Activated T-helper 1 cell treated with Interleukin-2 at 50 U/mL for 16 hours (primary cell): ENCODE measurements at places on chromosomes 5 and 9.

DNA sequence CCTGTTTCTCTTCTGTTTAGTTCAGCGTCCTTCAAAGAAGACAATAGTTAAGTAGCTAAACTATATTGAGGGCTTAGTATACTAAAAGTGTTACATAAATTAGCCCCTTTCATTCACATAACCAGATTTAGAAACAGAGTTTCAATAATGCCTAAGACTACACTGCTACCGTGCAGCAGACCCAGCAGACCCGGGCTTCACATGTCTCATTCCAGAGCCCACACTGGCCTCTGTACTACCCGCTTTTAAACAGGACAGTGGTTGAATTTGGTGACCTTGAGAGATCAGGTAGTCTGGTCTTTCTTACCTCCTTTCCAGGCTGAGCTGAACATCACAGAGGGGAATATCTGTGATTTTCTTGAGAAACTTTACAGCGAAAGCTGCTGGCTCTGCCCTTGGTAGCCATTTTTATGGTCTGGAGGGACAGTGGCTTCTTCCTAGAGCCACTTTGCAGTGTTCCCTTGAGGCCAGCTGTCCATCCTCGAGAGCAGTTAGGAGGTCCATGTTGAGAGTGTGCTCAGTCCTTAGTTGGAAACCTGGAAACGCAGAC lies 56.5 kb downstream of the SLC22A5 start:
- DNase-seq, result no peak

DNA sequence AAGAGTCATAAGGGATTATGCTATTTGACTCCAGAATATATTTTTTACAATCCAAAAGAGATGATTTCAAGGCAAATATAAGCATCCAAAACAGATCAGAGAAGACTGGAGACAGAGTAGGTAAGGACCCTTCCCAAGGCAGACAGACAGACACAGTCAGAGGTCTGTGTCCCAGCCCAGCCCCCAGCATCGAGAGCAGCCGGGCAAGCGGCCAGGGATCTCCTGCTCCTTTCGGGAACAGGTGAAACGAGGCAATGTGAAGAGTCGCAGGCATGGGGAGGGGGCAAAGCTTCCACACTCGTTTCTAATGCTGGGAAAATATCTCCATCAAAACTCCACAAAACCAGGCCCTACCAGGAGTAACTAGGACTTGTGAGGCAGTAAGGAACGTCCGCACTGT lies 5.8 kb downstream of the PAEP start:
- DNase-seq, result no peak

DNA sequence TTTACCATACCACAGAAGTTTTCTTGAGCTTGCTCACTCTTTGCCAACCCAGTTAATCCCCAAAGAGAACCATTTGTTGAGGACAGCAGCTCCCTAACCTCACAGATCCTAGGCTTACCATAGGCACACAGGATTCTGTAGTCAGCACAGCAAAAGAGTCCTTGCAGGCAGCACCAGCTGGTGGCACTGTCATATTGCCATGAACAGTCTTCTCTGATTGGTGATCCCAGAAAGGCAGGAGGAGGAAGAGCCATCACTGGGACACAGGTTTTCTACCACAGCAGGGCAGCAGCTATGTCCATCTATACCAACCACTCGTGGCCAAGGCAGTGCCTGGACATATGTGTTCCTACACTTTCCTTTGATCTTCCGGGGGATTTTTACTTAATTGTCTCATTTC lies 297.1 kb upstream of the CD180 start:
- DNase-seq, result no peak

DNA sequence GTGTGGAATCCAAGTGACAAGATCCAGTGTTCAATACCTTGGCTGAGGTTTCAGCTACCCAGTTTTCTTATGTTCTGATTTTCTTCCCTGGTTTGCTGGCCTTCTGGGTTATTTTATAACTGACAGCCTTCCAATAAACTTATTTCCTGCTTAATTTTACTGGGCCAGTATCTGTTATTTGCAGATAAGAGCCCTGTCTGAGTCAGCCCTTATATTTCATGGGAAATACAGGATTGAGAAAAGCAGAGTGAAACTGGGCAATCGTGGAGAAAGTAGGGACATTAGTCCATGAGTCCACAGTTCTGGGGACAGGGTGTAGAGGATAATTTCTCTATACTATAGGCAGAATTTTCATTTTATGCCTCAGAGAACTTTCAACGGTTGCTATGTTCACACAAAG lies 32.3 kb downstream of the TMEM167A start:
- no peak for DNase-seq

DNA sequence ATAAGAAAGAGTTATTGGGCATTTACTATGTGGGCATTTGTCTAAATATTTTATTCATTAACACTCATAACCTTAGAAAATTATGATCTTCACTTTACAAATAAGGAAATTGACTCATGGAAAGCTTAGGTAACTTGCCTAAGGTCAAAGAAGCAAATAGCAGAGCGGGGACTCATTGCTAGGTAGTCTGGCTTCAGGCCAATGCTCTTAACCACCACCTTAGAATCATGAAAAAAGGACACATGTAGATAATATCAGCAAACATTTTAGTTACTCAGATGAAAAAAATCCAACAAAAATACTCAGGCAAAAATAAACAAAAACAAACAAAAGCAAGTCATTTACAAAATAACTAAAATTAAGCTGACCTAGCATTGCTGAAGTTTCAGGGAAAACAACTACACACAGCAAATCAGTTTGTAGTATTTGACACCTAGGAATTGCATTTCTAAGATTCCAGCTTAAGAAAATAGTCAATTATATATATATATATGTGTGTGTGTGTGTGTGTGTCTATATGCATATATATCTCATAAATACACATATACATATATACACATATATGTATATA lies 166.0 kb downstream of the HMHB1 start:
- DNase-seq, result no peak

DNA sequence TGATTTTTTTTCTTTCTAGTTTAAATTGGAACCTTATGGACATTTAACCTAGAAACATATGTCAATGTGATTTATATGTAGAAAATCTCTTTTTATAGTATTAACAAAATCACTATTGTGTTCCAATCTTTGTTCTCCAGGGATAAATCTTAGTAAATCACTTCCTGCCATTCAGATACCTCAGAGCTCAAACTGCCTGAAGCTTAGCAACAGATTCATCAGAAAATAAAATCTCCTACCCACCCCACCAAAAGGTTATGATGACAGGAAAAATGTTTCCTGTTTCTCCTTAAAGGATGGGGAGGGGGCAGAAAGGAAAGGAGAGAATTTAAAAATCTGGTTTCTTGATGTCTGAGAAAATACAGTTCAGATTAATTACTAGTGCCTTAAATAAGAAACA lies 105.0 kb upstream of the TUT7 start:
- no peak for DNase-seq

GRCh38 chr9:119052339-119053030 lies 316.8 kb downstream of the BRINP1 start:
- DNase-seq, result no peak

DNA sequence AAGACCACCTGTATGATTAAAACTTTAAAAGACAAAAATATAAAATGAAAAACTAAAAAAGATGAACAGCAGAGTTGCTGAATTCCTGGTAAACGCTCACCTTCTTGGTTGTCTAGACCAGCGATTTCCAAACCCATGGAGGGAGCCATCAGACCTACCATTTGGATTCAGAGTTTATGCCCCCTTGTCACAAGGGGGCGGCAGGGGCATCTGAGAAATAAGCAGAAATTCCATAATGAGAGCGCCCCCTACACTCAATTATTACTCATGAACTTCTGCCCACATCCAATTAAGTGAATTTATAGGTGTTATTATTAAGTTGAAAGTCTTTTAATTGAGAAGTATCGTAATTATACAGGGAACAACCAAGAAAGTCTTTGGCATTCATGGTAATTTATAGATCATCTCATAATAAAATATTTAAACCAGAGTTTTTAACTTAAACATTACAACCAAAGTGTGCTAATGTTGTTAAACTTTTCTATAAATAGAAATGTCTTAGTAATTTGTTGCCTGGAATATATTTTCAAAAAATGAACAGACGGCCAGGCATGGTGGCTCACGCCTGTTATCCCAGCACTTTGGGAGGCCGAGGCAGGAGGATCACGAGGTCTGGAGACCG lies 35.2 kb upstream of the SPATA31C2 start:
- peak; percentile 9 for DNase-seq

- no peak for DNase-seq
These were observed 78.3 kb downstream of the DPYSL3 start for GRCh38 chr5:147431586-147431985.

- no peak for DNase-seq
These were observed 88.6 kb downstream of the KCNN2 start for GRCh38 chr5:114450437-114450836.

DNA sequence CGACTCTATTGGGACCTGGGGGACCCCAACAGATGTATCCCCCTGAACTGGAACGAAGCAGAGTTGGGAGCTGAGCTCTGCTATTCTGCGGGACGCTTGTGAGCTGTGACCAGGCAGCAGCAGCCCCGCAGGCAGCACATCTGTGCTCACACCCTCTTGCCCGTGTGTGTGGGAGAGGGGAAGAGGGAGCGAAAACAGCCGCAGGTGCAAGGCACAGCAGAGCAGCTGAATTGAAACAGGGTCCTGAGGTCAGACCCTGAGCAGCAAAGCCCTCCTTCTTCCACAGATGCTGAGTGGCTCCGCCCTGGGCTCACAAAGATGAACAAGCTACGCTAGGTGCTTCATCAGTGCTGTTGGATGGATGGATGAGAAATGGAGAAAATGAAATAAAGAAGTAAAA lies 198.7 kb downstream of the HSPA4 start:
- DNase-seq, result no peak

GRCh38 chr5:43033841-43034590 lies 6.1 kb downstream of the ANXA2R start:
- no peak for DNase-seq

- DNase-seq, result no peak
These were observed 129.8 kb downstream of the MARCHF11 start for GRCh38 chr5:16049761-16050160.

- peak; percentile 49 for DNase-seq
These were observed 28.2 kb downstream of the PTPA start for GRCh38 chr9:129139233-129139992.

DNA sequence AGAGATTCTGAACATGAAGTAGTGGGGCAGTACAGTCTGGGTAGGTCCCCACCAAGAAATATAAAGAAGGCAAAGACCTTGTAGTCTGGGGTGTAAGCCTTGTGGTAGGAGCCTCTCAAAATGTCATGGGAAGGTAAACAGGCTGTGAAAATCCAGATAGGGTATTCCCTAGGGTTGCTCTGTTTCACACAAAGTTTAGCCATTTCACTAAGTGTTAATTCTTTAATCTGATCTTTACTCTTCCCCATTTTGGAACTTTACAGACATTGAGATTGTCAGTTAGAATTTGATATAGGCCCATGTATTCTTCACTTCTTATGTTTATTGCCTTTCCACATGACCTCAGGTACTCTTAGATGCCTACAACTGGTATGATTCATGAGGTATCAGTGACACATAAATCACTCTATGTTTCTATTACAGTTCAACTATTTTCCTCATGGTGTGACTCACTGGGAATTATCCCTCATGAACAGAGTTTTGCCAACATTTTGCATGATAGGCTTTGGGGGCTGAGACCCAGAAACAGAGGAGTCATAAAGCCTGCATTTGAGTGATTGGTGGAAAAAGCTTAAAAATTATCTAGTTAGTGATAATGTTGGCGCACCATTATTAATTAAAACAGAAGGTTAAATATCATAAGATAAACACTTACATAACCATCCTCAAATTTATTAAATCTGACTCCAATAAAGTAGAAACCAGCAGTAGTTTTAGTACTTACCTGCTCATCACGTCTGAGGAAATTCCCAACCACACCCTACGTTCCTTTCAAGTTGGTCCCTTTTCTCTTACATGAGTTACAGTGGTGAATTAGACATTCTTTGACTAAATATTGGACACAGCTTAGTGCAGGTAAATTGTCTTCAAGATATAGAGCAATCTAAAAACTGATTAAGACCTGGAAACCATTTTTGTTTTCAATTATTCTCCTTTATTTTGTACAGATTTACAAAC lies 399.8 kb upstream of the MEF2C start:
- DNase-seq, result no peak

DNA sequence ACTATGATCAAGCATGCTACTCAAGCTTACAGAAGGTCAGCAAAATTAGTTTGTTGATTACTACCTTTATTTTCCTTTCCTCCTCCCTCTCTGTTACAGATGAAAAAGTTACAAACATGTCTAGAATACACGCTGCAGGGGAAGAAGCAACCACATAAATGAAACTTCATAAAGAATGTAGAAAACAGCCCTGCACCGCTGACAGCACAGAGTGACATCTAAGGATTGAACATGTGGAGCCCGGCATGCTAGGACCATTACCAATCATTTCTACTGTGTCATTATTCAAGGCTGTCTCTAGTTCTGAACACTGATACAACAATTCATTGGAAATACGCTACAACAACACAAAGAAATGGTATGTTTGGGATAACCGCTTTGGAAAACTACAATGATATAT lies 261.1 kb downstream of the MLLT3 start:
- no peak for DNase-seq
